ENCODE measurements at places on chromosomes 1 and 21. TPM values are rescaled to one million over a fixed set of nuclear protein-coding genes. Genes with fewer than 3 reads are reported as not detected.

DNA sequence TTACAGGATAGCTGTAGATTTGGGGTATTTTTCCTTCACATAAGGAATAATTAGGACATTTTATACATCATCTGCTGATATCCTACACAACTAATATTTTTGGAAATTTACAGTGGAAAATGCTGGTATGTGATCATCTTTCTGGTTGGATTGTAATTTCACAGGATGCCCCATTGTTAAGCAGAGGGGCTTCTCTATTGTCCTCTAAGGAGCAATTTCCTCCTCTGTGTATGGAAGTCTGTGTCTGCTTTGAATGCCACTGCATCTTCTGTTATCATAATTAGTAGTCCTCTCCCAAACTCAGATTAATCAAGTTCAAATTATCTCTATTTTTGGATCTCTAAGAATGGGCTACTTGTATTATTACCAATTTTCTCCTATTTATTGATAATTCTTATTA lies 988.1 kb upstream of the B3GALT2 start:
- DNase-seq: no peak

DNA sequence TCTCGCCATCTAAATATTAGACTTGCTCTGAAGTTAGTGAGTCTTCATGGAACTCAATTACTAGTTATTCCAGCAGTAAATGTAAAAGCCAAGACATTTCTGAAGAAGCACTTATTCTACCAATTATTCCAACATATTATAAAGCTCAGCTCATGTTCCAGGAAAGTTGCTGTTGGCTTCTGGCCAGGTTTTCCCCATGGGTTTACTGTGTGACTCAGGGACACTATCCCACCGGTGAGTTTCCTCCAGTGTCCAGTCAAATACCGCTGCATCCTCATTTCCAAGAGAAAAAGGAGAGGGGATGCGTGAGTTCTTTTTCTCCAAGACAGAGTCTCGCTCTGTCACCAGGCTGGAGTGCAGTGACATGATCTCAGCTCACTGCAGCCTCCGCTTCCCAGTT lies 9.2 kb upstream of the HHIPL2 start:
- DNase-seq: no peak

GRCh38 chr1:159911326-159912070 lies 11.5 kb upstream of the CFAP45 start:
- DNase-seq: no peak

DNA sequence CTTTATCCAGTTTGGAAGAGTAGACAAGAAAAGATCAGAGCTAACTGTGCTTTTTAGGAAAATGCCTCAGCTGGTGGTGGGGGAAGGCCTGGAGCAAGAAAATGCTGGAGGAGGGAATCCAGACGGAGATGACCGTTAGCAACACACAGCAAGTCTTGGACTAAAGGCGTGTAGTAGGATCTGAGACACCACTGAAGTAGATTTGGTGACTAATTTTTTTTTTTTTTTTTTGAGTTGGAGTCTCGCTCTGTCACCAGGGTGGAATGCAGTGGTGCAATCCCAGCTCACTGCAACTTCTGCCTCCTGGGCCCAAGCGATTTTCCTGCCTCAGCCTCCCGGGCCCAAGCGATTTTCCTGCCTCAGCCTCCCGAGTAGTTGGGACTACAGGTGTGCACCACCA lies 41.2 kb downstream of the LPAR3 start:
- DNase-seq: peak; percentile 80

DNA sequence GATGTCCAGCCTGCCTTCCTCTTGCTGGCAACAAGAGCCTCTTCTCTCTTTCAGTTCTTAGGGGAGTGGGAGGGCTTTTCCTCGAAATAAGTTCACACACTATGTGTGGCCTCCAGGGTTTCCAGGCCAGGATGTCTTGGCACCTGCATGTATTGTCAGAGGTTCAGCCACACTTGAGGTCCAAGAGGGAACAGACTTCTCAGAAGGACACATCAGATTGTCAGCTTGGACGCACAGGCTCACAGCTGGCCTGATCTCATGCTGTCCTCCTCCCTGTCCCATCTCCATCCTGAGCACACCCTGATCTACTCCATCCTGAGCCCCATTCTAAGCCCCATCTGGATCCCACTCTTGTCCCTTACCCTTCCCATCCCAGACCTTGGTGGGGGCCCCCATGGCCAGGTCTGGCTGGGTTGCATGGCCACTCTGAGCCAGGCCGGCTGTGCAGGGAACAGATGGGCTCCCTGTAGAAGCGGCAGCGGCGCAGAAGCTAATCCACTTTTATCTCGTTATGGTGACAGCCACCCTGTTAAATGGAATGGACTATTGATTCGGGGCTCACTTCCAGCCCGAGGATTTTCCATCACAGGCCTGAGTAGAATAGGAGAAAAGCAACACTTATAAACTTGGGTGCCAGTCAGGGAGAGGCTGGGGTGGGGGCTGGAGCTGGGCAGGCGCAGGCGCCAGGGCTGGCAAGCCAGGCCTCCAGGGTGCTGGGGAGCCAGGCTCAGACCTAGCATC lies 85.1 kb upstream of the CSF3R start:
- DNase-seq: no peak

DNA sequence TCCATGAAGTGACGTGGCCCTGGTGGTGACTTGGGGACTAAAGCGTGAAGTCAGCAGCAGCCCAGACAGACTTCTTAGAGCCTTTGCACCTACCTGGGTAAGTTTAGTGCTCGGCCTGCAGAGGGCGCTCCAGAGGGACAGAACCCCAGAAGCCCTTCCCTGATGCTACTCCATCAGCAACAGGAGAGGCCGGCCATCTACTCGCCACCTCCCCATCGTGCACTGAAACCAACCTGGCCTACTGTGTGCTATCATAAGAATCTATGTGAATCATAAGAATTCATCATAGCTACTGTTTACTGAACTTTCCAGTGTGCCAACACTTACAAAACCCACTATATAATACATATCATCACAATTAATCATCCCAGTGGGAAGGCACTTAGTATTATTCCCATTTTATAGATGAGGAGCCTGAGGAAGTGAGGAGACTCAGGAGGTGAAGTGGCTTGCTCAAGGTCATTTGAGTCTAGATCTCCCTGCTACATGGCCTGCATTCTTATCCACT lies 7.9 kb upstream of the EDN2 start:
- DNase-seq: no peak

DNA sequence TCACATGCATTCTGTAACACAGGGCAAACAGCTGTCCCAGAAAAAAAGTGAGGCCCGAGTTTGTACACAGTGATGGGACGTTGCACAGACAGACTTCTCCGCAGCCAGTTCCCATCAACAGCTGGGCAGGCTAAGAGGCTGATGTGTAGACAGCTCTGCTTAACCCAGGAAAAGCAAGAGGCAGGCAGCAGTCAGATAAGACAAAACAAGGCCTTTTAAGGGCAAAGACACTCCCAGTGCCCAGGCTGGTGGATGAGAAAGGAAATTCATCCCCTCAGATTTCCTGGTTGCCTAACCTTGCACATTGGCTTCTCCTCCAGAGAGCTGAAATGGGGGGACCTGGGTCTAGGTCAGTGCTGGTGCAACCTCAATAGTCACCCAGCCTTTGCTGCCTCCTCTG lies 17.2 kb upstream of the PHLDA3 start:
- peak; percentile 98 for DNase-seq

GRCh38 chr1:219325368-219325742 lies 151.7 kb downstream of the LYPLAL1 start:
- DNase-seq: no peak

GRCh38 chr1:223088713-223089240 lies 54.3 kb downstream of the TLR5 start:
- DNase-seq: no peak

Gene SLAMF1
- not detected for total RNA-seq

Gene NUF2
- total RNA-seq: 17.7 TPM

Gene VASH2
- total RNA-seq: 0.97 TPM

DNA sequence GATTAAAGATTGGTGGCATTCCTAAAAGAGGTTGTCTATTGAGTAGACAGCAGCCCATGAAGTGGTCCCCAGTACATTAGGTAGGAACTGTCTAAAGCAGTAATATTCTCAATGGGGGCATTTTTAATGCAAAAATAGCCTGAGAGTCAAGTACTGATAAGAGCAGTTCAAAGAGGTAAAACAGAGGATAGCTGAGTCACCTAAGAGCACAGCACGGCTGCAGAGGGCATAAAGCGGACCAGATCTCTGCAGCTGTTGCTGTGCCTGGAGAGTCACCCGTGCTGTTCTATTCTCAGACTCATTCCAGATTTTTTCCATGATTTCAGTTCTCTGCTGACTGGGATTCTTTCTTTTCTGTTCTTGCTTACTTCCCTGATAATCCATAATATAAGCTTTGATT lies 313.2 kb downstream of the OLFM3 start:
- DNase-seq: no peak

Gene CFHR2
- not detected for total RNA-seq

Gene NBPF20
- total RNA-seq: 2.6 TPM

DNA sequence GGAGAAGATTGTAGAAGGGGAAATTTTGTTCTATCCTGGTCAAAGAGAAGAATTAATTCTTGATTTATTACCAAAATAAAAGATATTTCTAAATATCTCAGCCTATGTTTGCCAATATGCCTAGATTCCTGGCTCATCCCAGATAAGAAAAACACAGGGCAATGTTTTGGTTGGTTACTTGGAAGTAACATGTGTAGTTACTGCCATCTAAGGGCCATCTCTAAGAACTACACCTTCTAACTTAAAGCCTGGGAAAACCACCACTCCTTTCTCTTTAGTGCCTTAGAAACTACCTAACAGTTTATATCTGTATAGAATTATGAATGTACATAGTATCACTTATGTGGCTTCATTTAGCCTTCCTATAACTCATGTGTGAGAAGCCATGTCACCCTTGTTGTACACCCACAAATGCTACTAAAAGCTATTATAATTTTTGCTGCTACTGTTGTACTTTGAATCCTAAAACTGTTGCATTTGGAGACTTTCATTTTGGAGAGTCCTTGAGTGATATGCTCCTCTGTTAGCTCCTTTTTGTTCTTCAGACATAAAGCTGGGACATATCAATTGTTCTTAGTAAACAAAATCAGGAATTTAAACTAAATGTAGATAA lies 4.5 kb downstream of the AIM2 start:
- DNase-seq: peak; percentile 82

DNA sequence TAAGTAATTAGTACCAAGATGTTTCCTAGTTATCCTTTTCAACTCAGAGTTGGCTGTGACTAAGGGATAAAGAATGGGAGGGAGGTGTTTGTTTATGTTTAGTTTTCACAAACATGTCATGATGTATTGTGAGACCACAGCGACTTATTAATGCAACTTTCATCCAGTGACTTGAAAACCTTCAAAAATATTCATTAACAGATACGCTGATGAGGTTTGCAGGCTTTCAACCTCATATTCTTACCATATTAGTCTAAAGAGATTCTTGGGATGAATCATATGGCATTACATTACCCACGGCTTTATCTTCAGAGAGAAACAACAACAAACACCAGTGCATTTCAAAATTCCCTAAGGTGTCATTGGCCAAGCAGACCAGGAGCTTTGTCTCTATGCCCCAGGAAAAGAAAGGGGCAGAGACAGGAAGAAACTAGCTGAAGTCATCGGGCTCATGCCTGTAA lies 36.4 kb downstream of the PALMD start:
- peak; percentile 90 for DNase-seq
